ENCODE measurements at places on chromosomes 1 and 21.

DNA sequence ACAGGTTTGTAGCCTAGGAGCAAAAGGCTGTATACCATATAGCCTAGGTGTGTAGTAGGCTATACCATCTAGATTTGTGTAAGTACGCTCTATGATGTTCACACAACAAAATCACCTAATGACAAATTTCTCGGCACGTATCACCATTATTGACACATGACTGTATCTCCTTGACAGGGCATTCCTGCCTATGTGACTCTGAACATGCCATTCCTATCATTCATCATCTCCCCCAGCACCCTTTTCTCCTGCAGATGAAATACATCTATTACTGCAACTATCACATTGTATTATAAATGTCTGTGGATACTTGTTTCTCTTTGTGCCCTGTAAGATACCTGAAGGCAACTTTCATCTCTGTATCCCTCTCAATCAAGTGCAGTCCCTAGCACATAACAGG lies 29.9 kb downstream of the TP53BP2 start:
- DNase-seq, result no peak

DNA sequence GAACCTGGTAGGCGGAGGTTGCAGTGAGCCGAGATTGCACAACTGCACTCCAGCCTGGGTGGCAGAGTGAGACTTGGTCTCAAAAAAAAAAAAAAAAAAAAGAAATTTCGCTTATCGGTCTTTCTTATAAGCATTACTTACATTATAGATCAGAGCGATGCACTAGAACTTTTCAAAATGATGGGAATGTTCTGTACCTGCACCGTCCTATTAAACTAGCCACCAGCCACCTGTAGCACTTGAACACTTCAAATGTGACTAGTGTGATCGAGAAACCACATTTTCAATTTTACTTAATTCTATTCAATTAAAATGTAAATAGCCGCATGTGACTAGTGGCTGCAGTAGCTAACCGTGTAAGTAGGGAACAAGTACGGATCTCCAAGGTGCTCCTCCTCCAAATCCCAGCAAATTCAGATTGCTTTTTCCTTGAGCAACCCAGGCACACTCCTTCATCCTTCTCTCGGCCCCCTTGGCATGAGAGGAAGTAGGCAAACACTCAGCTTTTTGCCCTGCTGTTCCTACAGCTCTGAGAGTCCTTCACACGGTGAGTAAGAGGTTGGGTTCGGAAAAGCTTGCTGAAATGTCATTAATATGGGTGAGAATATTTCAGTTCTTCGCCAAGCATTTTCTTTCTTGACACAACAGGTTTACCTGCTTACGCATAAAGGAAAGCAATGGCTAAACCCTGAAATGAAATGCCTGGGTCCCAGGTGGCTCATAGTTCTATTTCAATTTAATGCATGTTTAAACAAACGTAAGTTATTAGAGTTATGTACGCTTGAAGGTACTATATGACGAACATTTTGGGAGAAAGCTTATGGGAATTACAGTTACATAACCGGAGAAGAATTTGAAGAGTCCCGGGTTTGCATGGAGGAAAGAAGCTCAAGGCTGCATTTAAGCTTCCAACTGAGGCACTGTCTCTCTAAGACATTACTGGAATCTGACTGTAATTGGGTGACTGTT lies 69.5 kb upstream of the HUNK start:
- DNase-seq, result no peak

GRCh38 chr1:228297822-228298221 lies 90.0 kb downstream of the OBSCN start:
- DNase-seq, result no peak

DNA sequence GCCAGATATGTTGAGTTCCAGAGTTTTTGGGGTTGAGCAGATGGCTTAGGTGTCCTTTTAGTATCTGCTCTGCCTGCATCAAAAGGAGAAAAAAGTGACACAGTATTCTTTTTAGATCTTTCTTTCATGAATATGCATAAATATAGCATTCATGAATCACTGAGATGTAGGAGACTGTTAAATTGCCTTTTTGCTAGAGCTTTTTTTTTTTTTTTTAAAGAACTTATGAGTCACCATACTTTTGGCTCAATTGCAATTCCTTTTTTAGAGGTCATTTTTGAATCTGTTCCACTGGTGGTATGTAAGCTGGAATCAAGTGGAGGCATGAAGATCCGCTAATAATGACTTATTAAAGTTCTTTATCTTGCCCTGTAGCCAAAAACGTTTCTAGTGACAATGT lies 480.9 kb upstream of the ZRANB2 start:
- no peak for DNase-seq

DNA sequence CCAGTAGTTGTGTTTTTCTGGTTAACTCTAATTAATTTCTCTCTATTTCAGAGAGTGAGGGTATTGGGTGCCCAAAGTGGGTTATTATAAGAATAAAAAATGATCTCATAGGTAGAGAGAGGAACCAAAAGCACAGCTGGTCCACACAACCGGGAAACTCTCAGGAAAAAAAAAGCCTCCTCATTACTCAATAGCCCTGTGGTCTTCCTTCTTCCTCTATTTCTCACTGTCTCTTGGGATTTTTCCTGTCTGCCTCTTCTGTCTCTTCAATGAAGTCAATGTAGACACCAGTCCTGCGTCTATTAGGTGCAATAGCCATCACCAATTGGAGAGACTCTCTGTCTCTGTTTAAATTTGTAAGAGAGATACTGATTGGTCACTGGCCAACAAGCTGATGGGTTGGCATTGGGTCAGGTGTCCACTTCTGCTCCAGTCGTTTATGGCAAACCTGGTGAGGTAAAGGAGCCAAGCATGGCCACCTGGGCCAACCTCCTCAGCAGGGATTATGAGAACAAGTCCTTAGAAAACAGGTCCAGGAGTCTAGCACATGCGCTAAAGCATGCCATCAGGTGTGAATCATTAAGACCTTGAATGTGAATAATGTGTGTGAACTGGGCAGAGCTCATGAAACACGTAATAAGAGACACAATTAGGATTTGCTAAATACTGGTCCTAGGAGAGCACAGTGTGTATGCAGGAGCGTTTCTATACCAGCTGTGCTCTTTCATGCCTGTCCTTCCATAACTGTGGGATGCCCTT lies 443.0 kb upstream of the RUNX1 start:
- no peak for DNase-seq

GRCh38 chr1:6212193-6212959 lies 6.5 kb downstream of the RNF207 start:
- no peak for DNase-seq

GRCh38 chr1:117821774-117822482 lies 107.5 kb downstream of the GDAP2 start:
- no peak for DNase-seq

DNA sequence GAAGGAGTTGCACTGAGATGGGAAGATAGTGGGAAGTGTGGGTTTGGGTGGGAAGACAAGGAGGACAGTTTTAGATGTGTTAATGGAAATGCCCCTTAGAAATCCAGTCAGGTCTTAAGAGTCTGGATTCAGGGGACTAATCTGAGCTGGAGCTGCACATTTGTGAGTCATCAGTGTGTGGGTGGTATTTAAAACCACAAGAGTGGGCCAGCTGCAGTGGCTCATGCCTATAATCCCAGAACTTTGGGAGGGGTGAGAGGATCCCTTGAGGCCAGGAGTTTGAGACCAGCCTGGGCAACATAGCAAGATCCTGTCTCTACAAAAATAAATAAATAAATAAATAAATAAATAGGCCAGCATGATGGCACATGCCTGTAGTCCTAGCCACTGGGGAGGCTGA lies 40.9 kb upstream of the SLC6A9 start:
- no peak for DNase-seq

GRCh38 chr1:178188306-178188705 lies 94.4 kb downstream of the RASAL2 start:
- no peak for DNase-seq
